ENCODE measurements at places on chromosomes 16 and 17.

DNA sequence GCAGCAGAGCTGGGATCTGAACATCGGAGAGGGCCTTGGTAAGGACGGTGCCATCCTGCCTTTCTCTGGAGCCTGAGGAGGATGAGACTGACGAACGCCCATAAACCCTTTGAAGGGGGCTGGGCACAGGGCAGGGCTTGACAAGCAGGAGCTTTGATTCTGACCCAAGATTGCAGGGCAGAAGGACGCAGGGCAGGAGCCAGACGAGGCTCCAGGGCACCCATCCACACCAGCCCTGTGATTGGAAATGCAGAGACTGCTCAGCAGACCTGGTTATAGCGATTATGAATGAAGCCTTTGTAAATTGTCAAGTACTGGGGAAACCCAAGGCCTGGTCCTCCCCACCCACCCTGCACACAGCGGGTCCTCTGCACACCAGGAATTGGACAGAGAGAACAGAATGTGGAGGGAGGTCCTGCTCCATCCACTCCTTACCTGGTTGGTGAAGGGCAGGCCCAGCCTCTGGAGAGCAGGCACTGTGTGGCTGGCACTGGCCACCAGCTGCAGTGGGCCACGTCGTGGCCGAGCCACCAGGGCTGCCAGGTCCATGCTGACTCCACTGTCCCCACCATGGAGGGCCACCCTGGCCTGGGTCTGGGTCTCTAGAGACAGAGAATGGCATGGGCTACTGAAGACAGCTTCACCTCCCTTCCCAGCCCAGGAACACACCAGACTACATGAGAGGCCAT, 68.8 kb downstream of the RMI2 start:
- ATAC-seq = no peak

DNA sequence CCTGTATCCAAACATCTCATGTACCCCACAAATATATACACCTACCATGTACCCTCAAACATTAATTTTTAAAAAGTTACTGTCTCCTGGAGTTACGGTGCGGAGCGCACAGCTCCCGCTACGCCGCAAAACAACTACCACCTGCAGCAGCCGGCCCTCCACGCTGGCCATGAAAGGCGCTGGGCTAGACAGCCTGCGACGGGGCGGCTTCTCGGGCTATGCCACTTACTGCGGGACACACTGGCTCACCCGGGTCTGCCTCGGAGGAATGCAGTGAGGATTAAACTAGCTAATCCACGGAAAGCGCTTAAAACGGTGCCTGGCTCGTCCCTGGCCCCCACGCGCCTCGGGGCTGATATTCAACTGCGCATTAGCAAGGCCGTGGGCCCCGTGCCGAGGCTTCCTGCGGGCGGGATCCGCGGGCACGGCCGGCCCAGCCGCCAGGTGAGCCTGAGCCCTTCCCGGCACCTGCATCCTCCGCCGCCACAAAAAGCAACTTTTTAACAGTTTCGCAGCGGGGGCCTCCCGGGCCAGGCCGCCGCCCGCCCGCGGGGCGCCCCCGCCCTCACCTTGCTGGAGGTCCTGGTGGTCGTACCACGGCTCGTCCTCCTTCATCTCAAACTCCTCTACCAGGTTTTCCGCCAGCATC, 633 bp downstream of the CDR2 start:
- ATAC-seq = no peak

- peak; percentile 63 for ATAC-seq
Observed at GRCh38 chr16:84687715-84688114, 12.1 kb upstream of the USP10 start.

DNA sequence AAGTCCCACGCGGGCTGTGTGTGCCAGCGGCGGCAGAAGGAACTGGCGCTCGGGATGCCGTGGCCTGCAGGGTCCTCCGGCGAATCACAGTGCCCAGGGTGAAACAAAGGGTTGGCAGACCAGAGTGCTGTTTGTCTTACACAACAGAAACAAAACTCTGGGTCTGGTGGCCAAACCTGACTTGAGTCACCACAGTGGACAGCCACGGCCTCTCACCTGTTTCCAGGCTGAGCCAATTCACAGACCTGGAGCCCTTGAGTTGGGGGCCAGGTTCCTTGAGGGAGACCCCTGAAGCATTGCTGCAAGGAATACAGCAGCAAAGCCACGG, 2.1 kb upstream of the CHMP6 start:
- no peak for ATAC-seq

GRCh38 chr17:43338886-43339516, 59.8 kb upstream of the ARL4D start:
- ATAC-seq = no peak

- peak; percentile 77 for ATAC-seq
Observed at GRCh38 chr17:82358465-82359350, at the start of gene TEX19. TSS of gene TEX19 (plus strand) at chr17:82359247. CDS start at chr17:82362151, 2,904 bp downstream.

DNA sequence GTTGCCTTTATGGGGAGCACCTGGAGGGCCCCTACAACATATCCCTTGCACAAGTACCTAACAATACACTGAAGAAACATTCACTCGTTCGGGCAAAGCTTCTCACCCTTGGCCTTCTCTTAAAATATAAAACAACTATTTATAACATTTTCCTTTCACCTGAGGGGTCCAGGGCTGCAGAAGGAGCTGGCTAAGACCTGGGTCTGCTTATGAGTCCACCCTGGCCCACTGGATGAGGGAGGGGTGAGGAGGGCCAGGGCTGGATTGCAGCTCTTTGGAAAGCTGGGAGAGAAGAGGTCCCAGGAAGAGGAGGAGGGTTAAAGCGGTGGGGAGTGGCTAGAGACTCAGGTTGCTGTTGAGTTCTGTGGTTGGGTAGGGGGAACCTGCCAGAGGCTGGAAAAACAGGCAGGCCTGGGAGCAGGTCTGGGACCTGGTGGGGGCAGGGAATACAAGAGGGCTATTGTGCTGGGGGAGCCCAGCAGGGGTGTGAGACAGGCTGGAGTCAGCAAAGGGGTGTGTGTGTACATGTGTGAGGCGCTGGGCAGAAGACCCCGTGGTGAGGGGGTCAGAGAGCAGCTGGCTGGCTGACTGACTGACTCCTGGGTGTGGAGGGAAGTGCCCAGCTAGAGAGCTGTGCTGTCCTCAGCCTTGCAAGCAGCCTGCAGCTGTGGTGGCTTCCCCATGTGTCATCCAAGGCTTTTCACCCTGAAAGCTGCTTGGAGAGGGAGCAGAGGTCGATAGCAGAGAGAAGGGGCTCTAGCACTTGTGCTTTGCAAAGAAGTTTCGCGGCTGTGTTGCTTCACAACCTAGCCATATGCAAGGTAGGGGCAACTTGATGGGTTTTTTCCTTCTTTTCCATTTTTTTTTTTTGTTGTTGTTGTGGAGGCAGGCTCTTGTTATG, 10.2 kb upstream of the MRC2 start:
- ATAC-seq = no peak

DNA sequence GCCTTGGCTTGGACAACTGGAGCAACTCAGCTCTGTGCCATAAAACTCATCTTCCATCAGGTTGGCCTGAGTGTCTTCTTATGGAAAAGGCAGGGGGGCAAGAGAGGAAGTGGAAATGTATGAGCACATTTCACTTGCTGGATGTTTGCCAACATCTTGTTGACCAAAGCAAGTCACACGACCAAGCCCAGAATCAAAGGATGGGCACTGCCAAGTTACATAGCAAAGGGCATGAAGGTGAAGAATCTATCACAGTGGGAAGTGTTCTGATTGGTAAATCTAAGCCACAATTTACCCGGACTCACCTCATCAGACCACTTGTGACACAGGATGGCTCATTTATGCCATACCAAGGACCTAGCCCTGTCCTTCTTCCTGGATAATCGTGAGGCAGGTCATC, 310.5 kb upstream of the IRX5 start:
- ATAC-seq = no peak

DNA sequence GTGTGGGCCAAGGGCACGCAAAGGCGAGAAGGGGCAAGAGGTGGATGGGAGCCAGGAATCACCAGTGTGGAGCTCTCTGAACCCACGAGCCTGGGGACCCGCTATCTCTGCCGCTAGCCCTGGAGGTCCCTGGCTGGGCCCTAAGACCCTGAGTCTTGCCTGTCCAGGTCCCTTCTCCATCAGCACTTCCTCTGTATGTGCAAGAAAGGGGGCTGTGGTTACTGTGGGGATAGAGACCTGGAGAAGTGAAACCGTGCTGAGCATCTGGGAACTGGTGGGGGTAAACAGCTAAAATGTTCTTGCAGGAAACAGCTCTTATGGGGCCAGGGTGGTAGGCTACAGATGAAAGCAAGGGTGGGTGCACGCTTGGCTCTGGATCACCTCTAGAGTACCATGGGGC, 3.1 kb downstream of the SPNS3 start:
- no peak for ATAC-seq

- ATAC-seq = no peak
Observed at GRCh38 chr17:21272881-21273792, 11.4 kb upstream of the MAP2K3 start.

- no peak for ATAC-seq
Observed at GRCh38 chr17:28505986-28506665, at the start of gene FOXN1. TSS of gene FOXN1 (plus strand) at chr17:28506348. CDS start at chr17:28523970, 17,622 bp downstream.

- no peak for ATAC-seq
Observed at GRCh38 chr17:65987988-65988387, 203.9 kb downstream of the CEP112 start.

DNA sequence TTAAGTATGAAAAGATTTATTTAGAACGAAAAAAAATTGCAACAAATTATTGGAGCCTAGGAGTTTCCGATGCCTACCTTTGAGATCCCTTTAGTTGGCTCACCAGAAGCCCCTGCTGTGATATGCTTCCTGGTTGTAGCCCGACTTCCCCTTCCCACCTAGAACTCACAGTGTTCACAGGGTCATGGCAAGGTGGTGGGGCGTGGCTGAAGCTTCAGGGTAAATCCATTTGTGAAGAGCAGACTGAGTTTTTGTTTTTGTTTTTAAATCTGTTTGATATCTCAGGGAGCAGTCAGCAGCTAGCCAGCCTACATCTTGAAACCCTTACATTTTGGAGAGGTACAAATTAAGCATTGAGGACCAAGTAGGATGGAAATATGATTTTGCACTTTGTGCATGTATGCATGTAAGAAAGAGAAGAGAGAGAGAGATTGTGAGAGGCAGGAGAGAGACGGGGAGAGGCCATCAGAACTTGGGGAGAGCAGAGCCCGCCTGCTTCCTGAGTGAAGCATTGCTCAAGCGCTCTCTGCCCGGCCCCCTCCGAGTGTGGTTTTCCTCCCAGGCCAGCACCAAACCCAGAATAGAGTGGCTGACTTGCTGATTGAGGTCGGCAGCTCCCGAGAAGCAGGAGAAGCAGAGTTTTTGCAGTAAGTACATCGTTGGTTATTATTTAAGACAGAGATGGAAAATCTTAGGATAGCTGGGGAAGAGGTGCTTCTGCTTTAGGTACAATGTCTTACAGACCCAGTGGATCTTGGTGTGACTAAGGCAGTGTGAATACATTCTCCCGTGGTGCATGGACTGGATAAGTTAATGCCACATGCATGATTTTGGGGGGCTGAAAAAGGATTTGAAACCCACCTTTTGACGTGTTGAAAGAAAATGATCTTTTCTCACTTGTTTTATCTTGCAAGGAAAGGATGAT, 64.2 kb downstream of the SPECC1 start:
- no peak for ATAC-seq

DNA sequence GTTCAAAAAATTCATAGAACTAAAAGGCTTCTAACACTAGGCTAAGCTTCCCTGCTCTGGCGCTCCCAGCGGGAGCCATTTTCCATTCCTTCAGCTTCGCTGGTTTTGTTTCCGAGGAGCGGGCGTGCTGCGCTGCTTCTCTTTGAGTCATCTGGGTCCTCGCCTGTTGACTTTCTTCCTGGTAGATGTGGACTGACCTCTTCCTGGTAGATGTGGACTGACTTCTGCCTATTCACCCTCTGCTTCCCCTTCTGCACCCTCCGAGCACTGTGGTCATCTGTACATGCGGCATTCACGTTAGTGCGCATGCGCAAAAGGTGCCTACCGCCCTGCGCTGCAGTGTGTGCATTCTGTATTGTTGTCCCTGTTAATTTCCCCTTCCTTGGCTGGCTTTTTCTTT, 40.8 kb upstream of the SEC14L1 start:
- ATAC-seq = no peak

DNA sequence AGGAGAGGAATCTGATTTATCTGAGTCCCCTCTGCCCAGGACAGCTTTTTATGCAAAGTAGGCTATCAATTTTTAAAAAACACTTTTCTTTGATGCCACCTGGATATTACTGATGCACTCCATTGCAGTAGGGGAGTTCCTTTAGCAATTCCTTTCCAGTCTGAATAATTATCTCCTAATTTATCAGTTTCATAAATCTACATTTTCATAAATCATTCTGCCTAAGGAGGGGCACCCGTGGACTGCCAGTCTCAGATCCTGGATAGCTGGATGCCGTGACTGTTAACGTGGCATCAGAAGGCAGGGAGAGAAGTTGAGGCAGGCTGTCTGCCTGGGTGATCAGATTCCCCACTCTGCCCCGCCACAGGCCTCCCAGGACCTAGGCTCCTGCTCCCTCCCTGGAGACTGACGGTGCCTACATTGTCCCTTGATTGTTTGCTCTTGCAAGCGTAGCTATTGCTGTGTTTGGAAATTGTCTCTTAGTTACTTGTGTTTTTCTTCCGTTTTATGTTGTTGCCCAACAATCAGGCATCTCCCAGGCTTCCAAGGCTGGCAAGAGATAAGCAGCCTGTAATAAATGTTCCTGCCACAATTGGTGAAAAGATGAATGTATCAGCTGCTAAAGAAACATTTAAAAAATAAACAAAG, 75.2 kb downstream of the KATNIP start:
- ATAC-seq = no peak

- peak; percentile 95 for ATAC-seq
Observed at GRCh38 chr16:69166221-69166833, 20.6 kb upstream of the SNTB2 start.

DNA sequence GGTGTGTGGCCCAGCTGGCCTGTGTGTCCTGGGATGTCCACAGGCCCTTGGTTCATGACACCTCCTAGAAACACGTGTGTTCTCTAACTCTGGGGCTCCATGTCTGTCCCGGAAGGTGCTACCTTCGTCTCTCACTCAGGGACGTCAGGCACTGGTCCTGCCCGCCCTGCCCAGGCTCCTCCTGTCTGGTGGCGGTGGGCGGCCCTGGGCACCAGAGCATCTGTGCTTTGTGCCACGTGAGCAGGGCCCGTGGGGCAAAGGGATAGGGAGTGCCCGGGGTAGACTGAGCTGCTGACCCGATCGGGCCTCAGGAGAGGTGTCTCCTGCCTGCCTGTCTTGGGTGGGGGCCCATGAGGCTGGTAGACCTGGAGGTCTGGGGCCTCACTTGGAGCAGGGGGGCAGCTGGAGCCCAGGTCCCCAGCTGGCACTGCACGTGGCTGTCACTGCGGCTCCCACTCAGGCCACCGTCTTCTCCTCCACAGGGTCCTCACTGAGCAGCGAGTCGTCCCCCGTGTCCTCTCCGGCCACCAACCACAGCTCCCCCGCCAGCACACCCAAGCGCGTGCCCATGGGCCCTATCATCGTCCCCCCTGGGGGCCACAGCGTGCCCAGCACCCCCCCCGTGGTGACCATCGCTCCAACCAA, 35.1 kb downstream of the GSE1 start:
- ATAC-seq = no peak
